ENCODE measurements at places on chromosomes 12 and 14.
A peak's percentile ranks its signal among the peaks of the same experiment; 100 is the strongest.

- DNase-seq, result no peak
Observed at GRCh38 chr12:64746663-64747062, 12.5 kb downstream of the GNS start.

GRCh38 chr12:14607568-14607967 is 39.9 kb upstream of the PLBD1 start:
- no peak for DNase-seq

GRCh38 chr12:26878661-26879119 is 45.7 kb upstream of the ITPR2 start:
- peak; percentile 30 for DNase-seq

DNA sequence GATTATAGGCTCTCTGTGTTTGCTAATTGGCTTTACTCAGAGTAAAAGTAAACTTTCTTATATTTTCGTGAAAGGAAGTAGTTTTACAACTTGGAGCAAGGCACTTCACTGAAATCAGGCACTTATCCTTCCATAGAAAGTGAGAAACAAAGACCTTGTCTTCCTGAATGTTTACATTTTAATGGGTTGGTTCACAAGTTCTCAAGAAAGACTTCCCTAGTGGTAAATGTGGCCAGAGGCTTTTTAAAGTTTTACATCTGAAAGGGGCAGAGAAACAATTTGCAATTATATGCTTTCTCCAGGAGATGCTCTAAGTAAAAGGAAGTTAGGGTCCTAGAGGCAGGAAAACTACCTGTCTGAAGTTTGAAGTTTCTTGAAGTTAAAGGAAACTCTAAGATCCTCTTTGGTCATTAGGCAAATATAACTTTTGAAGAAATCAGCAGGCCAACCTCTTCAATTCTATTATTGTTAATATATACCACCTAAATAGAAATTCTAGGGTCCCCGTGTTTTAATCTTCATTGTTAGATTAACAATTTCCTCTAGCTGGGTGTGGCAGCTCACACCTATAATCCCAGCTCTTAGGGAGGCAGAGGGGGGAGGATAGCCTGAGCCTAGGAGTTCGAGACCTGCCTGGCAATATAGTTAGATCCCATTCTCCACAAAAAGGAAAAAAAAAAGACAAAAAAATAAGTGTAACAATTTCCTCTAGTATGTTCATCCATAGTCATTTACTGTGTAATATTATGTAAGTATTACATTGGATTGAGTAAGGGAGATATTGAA is 644.9 kb upstream of the FOXG1 start:
- peak; percentile 34 for DNase-seq

- DNase-seq, result no peak
Observed at GRCh38 chr14:105333613-105334364, 19.2 kb downstream of the PACS2 start.

- no peak for DNase-seq
Observed at GRCh38 chr12:116707751-116708150, 30.1 kb downstream of the SPRING1 start.

DNA sequence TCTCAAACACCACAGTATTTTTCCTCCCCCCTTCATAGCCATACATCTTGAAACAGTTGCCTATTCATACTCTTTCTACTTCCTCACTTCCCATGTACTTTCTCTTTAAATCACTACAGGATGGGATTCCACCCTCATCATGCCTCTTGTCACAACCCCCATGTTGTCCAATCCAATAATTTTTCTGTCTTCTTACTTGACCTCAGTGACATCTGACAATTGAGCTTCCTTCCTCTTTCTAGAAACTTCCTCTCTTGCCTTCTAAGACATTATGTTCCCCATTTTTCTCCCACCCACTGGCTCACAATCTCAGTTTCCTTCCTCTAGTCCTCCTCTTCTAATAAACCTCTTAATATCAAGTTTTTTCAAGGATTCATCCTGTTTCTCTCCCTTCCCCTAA is 5.3 kb downstream of the C2CD5 start:
- no peak for DNase-seq

GRCh38 chr14:77498984-77499527 is 440 bp upstream of the ISM2 start:
- DNase-seq, result no peak

GRCh38 chr14:67806246-67806645 is 10.1 kb downstream of the ZFYVE26 start:
- no peak for DNase-seq

DNA sequence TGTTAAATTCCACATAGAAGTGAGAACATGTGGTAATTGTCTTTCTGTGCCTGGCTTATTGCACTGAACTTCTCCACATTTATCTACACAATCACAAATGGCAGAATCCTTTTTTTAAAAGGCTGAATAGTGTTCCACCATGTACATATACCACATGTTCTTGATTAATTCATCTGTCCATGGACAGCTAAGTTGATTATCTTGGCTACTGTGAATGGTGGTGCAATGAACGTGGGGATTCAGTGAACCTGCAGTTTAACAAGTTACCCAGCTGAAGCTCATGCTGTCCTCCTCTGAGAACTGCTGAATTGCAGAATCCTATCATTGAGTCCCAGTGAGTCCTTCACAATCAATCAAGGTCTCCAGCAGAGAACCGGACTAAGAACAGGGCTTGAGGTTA is 74.9 kb downstream of the TBK1 start:
- DNase-seq, result no peak

- no peak for DNase-seq
Observed at GRCh38 chr14:70213721-70214282, 25.1 kb upstream of the SLC8A3 start.

- DNase-seq, result no peak
Observed at GRCh38 chr12:81573228-81573627, 185.9 kb downstream of the PPFIA2 start.

- no peak for DNase-seq
Observed at GRCh38 chr12:68267892-68268396, 14.5 kb upstream of the IL22 start.

DNA sequence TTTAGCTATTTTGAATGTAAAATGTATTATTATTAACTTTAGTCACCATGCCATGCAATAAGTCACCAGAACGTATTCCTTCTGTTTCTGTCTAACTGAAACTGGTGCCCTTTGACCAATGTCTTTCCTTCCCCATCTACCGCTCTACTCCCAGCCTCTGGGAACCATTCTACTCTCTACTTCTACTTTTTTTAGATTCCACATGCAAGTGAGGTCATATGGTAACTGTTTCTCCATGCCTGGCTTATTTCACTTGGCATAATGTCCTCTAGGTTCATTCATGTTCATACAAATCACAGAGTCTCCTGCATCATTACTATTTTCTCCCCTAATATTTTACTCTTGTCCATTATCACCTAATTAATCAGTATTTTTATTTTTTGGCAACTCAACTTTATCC is 160.1 kb downstream of the TMX1 start:
- no peak for DNase-seq

DNA sequence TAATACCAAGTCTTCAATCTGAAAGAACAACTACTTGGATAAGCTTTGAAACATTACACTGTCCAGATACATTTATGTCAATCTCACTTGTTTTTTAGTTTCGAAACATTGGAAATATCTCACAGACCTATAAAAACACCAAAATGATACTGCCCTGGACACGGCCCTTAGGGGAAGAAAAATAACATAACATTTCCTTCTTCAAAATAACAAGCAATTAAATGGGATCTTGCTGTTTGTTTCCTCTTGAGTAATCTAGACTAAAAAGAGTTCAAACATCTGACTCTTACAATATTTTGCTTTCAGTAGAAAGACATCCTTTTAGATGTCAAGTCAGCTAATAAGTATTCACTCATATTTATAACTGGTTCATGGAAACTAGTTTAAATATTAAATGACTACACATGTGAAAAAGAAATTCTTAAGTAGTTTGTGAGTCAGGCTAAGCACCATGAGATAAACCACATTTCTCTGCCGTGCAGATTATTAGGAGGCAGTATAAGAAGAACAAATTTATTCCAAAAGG is 87.5 kb downstream of the EPS8 start:
- no peak for DNase-seq

- peak; percentile 55 for DNase-seq
Observed at GRCh38 chr14:99035268-99035667, 236.7 kb downstream of the BCL11B start.

GRCh38 chr14:106605548-106606448 is 1079.4 kb downstream of the TMEM121 start:
- DNase-seq, result no peak

- no peak for DNase-seq
Observed at GRCh38 chr12:26247873-26248272, 52.5 kb downstream of the SSPN start.

DNA sequence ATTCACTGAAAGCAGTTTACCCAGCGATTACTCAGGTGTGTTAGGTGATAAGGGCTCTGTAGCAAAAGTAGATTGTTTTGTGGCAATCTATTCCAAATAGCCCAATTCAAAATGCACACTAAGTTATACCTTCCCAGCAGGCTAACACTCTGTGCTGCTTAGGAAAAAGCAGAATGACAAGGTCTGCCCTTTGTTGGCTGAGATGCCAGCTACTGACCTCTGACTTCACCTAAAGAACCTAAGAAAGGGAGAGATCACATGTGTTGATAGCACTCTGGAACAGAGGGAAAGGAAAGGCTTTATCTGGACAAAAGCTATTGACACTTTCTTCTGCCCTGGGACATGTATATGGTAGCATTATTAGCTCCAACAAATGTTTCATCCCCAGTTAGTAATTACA is 402.3 kb downstream of the EGLN3 start:
- DNase-seq, result no peak

- peak; percentile 29 for DNase-seq
Observed at GRCh38 chr12:64450711-64451486, 1.0 kb upstream of the TBK1 start.

DNA sequence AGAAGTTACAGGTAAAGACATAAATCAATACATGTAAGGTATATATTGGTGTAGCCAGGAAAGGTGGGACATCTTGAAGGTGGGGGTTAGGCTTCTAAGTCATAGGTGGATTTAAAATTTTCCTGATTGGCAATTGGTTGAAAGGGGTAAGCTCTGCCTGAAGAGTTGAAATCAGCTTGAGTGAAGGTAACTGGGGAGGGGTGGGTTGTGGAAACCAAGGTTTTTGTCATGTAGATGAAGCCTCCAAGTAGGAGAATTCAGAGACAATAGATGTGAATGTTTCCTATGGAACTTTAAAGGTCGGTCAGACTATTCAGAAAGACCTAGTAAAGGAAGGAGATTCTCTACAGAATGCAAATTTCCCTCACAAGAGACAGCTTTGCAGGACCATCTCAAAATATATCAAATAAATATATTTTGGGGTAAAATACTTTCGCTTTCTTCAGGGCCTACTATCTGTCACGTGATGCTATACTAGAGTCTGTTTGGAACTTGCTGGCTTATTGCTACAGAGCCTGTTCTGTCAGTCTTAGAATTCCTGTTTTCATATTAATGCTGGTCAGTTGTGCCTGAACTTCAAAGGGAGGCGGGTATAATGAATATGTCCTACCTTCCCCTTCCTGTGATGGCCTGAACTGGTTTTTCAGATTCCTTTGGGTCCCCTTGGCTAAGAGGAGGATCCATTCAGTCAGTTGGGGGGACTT is 20.6 kb upstream of the SPATA7 start:
- no peak for DNase-seq

DNA sequence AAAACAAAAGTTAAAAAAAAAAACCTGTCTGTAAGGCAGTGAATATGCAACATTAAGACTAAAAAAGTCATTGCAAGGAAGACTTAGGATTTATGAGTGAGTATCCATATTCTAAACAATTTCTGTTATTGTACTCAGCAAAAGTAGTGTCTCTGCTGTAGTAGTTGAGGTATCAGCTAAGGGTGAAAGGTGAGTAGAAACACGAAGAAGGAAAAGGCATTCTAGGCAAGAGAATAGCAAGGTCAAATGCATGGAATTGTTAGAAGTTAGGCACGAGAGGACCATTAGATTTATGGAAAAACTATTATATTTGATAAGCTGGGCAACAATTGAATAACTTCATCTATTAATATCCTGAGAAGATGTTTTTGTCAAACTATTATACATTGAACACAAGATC is 1.8 kb downstream of the EID3 start:
- DNase-seq, result no peak

GRCh38 chr12:132359971-132360370 is 30.6 kb upstream of the GALNT9 start:
- DNase-seq, result no peak

DNA sequence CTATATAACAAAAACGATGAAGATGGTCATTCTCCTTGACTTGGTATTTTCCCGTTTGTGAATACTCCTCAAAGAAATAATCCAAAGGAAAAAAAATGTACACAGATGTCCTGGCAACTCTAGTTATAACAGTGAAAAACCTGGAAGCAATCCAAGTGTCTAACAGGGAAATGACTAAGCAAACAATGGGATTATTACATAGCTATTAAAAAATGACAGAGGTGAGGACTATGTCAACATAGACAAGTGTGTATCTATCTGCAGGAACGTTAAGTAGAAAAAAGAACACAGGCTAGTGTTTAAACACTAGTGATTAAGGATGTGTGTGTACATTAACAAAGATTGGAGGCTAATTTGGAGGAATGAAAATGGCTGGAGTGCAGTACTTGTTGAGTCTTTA is 5.9 kb upstream of the APOLD1 start:
- DNase-seq, result peak; percentile 71

DNA sequence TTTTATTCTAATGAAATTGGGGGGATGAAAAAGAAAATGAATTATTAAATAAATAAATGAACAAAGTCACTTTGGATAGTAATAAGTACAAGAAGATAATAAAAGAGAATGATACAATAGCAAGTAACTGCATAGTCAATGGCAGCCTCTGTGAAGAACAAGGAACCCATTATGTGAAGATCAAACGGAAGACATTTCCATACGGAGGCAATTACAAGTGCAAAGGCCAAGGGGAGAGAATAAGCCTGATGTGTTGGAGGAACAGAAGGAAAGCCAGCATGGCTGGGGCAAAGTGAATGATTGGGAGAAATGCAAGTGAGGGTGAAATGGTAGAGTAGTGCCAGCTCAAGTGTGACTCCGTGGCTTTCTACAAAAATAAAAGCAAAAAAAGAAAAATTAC is 43.9 kb upstream of the CHPT1 start:
- no peak for DNase-seq

- DNase-seq, result no peak
Observed at GRCh38 chr12:114335607-114336006, 70.3 kb downstream of the TBX5 start.

GRCh38 chr12:51442324-51442723 is 17.7 kb downstream of the SLC4A8 start:
- DNase-seq, result no peak

DNA sequence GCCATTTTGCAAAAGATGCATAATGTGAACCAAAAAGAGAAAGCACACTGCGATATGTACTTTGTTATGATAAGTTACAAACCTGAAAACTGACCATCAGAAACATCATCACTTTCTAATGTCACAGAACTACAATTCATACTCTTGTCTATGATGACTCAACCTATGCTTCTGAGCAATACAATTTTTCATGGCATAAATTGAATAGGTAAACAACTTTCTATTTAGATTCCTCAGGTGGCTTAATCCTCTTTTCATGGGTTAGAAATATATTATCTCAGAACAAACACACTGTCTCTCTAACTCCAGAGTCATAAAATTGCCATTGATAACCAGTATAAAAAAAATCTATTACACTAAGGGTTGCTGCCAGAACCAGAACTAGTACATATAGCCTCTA is 1715.0 kb upstream of the FLRT2 start:
- no peak for DNase-seq
